ENCODE measurements at places on chromosomes 5 and 9.

- DNase-seq = peak; percentile 84
These were observed 16.0 kb downstream of the TRAF2 start for GRCh38 chr9:136902259-136902821.

GRCh38 chr5:145189746-145190145 lies 645.4 kb downstream of the PRELID2 start:
- peak; percentile 39 for DNase-seq

DNA sequence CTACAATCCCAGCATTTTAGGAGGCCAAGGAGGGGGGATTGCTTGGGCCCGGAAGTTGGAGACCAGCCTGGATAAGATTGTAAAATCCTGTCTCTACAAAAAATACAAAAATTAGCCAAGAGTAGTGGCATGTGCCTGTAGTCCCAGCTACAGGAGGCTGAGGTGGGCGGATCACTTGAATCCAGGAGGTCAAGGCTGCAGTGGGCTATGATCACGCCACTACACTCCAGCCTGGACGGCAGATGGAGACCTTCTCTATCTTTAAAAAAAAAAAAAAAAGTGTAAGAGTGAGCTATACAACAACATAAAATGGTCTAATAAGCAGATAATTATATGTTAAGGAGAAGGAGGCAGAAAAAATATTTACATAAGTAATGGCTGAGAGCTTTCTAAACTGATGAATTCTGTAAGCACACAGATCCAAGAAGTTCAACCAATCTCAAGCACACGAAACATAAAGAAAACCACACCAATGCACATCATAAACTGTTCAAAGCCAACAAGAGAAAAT lies 23.0 kb downstream of the CDC14B start:
- no peak for DNase-seq

- DNase-seq = no peak
These were observed 7.3 kb upstream of the TENT4A start for GRCh38 chr5:6705959-6706358.

- peak; percentile 25 for DNase-seq
These were observed 588.9 kb downstream of the NR2F1-AS1 start for GRCh38 chr5:92992073-92992472.

- peak; percentile 40 for DNase-seq
These were observed 806 bp upstream of the CDC42SE2 start for GRCh38 chr5:131262953-131263541.

- no peak for DNase-seq
These were observed 243.0 kb downstream of the PIK3R1 start for GRCh38 chr5:68458416-68459021.

- DNase-seq = peak; percentile 66
These were observed 296.3 kb downstream of the ADAMTS6 start for GRCh38 chr5:65185468-65185867.

DNA sequence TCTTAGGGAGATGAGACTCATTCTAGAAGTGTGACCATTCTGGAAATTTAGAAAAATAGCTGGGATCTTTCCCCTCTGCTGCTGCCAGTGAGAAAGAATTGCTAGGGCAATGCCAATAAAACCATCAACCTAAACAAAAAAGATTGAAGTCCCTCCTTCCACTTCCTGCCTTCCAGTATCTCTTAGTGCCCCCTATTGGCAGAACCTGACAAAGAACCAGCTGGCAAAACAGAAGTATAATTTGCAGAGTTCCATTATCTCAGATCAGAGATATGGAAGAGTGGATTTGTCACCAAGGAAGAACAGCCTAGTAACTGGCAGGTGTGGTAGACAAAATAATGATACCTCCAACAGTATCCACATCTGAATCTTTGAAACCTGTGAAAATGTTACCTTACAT lies 13.8 kb upstream of the PLCXD3 start:
- DNase-seq = peak; percentile 21

GRCh38 chr5:138463419-138464007 lies 1.8 kb upstream of the EGR1 start:
- peak; percentile 59 for DNase-seq

- DNase-seq = no peak
These were observed 289.9 kb upstream of the ACTBL2 start for GRCh38 chr5:57772512-57772911.

DNA sequence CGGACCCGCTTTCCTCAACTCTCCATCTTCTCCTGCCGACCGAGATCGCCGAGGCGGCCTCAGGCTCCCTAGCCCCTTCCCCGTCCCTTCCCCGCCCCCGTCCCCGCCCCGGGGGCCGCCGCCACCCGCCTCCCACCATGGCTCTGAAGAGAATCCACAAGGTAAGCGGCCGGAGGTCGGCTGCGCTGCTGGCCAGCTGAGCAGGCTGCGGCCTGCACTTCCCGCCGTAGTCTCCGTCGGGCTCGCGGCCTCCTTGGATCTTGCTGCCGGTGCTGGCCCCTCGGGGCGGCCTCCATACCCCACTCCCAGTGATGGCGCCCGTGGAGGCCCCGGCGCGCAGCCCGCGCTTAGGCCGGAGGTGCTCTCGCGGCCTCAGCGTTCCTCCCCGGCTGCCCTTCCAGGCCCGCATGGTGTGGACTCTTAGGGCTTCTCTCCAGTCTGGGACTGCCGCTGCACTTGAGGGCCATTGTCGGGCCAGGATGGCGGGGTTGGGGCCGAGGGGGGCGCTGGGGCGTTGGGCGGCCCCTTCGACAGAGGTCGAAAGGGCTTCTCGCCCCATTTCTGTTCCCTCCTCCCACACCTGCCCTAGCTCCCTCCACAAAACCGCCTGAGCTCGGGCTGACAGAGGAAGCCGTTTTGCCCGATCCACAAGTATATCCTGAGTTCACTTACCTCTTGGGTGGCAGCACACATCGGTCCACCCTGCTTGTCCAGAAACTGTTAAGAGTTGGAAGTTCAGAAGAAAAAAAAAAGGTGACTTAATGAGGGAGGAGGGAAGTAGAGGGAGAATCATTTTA lies 714 bp downstream of the UBE2D2 start:
- peak; percentile 73 for DNase-seq

GRCh38 chr5:141182248-141182647 lies at the start of gene PCDHB16:
PCDHB16 (plus strand) TSS chr5:141182387; CDS start chr5:141182560, 173 bp downstream.
- DNase-seq = peak; percentile 87

- no peak for DNase-seq
These were observed 69.8 kb upstream of the RASEF start for GRCh38 chr9:83132768-83133167.

GRCh38 chr5:156534906-156535485 lies 208.0 kb downstream of the SGCD start:
- peak; percentile 78 for DNase-seq

GRCh38 chr5:148454576-148454975 lies 70.8 kb downstream of the FBXO38 start:
- DNase-seq = no peak

DNA sequence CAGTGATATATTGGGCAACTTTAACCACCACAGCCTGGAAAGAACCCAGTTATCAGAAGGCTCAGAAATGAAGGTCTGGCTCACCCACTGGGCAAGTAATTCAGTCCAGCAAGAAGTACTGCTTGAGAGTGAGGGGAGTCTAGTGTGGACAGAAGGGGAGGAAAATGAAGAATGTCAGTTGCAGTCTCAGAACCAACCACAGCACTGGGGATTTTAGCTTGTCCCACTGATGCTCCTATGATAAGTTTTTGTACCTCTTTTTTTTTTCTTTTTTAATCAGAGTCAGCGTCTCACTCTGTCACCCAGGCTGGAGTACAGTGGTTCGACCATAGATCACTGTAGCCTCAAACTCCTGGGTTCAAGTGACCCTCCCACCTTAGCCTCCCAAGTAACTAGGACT lies 9.4 kb upstream of the CD72 start:
- DNase-seq = no peak

DNA sequence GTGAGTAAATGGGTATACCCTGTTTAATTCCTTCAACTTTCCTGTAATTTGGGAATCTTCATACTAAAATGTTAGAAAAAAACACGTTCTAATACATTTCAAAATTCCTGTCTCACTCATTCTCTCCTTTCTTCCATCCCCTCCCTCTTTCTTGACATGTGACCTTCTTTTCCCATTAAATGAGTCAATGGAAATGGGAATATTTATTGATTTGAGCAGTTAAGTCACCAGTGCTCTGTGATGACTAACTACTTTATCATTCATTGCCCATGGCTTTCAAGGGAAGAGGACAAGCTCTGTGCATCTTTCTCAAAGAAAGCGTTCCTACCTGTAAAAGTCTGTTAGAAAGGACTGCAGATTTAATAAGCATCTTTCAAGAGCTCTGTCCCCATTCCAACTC lies 144.4 kb upstream of the MAP3K1 start:
- DNase-seq = no peak

- DNase-seq = no peak
These were observed 64.3 kb downstream of the CPLANE1 start for GRCh38 chr5:37184748-37185364.

DNA sequence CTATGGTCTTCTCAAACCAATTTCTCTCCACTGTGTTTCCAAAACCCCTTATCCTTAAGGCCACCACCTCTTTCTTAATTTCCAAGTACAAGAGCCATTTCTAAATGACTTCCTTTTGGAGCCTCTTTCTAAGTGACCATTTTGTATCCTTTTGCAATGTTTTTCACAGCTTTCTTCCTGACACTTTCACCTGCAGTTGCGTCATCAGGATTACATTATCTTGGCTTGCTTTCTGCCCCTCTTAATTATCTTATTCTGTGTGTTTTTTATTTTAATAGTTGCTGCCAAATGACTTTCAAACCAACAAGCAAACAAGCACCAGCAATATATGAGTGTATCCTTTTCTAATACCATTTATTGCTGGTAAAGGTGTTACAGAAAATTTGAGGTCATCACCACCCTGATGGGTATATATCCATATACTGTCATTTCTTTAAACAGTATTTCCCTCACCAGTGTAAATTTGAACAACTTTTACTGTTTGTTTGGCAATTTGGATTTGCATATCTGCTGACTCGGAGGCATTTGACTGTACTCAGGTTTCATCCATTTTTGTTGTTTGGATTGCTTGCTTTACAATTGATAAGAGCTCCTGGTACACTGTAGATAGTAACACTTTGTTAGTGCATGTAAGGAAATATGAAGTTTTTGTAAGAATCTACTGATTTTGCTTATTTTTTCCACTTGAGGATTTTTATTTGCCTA lies 5.4 kb upstream of the ANXA1 start:
- no peak for DNase-seq

GRCh38 chr5:172772112-172772906 lies 1.3 kb upstream of the DUSP1 start:
- peak; percentile 98 for DNase-seq

- DNase-seq = peak; percentile 97
These were observed 121.1 kb upstream of the IL12B start for GRCh38 chr5:159451197-159452052.

Data from GM23248 (cell line).